Posterior cingulate gyrus (tissue), 11 donors: ENCODE measurements at places on chromosomes 2 and 18.

GRCh38 chr18:44884431-44884830 lies 203.7 kb downstream of the SETBP1 start:
- no peak for DNase-seq

GRCh38 chr2:159153463-159153862 lies 133.0 kb downstream of the WDSUB1 start:
- DNase-seq = no peak

- no peak for DNase-seq
These were observed 7.7 kb downstream of the IGFBP5 start for GRCh38 chr2:216687646-216688045.

- no peak for DNase-seq
These were observed 80.2 kb downstream of the EFEMP1 start for GRCh38 chr2:55843096-55843993.

- DNase-seq = peak; percentile 50
These were observed 23.0 kb downstream of the POU3F3 start for GRCh38 chr2:104876606-104877570.

DNA sequence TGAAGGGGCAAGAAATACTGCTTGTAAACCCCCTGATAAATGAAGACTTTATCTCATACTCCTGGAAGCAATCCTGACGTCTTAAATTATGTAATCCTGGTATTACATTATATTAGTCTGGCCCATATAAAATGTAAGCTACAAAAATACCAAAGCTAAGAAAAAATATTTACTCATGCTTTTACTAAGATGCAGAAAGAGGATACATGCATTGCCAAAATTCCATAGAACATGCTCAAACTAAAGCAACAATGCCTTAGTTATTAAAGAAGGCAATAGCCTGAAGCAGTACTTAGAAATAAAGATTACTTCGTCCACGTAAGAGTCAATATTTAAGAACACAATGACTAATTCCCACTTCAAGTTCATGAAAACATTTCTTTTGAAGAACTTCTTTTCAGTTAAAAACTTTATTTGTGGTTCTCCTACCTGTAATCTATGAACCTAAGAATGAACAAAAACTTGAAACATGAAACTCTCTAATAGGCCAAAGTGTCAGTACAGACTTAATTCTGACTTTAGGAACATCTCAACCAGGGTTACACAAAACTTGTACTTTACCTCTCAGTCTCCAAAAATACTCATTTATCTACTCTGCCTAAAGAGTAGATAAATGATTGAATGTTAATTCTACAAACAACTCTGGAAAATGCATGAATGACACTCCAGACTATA lies 117.3 kb downstream of the THADA start:
- DNase-seq = no peak

DNA sequence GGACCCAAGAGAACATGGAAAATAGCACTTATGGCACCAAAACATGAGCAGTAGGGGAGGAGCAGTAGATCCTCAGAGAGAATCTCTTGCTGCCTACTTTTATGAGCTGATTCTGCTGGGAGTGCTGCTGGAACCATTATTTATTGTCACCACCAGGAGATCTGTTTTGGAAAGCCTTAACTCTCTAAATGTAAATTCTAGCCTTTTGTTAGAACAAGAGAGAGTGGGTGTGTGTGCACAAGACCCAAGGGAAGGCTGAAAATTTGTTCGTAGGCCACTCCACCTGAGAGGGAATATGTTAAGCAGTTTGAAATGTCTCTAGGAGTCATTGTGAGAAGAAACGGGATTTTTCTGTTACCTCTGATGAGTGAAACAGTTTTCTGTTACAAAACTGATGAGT lies 16.2 kb upstream of the FAM237A start:
- DNase-seq = no peak

- no peak for DNase-seq
These were observed 1171.1 kb upstream of the CRIM1 start for GRCh38 chr2:35184471-35184870.

DNA sequence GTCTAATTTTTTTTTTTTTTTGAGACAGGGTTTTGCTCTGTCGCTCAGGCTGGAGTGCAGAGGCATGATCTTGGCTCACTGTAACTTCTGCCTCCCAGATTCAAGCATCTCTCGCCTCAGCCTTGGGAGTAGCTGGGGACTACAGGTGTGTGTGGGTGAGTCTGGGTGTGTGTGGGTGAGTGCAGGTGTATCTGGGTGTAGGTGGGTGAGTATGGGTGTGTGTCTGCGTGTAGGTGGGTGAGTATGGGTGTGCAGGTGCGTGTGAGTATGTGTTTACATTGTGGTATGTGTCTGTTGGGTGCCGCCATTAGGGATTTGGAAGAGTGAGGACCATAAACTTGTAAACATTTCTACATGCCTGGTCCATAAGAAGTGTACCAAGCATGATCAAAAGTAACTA lies 1.5 kb upstream of the RAB6C start:
- DNase-seq = no peak

DNA sequence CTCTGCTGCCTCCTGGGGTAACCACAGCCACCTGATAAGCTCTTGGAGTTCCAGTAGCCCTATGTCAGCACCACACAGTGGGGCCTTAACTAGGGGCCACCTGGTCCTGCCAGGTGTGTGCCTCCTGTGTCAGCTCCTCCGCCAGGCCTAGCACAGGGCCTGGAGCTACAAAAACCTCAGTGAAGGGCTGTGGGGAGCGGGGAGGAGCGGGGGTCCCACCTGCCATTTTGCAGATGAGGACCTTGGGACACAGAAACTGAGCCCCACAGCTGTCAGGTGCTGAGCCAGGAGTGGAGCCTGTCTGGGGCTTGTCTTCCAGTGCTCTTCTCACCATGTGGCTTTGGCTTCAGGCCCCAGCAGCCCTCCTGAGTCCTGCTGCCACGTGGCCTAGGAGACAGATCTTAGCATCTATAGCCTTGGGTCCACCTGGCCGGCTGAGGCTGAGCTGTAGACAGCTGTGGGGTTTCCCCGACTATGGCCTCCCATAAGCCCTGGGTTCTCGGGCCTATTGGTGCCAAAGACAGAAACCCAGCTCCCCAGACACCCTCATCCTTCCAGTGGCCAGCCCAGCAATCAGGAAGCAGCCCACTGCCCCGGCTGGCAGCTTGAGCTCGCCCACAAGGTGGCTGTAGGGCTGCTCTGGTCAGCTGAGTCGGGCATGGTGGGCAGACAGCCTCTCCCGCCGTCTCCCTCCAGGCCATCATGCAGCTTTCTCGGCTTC lies 104.5 kb upstream of the MCFD2 start:
- DNase-seq = no peak

DNA sequence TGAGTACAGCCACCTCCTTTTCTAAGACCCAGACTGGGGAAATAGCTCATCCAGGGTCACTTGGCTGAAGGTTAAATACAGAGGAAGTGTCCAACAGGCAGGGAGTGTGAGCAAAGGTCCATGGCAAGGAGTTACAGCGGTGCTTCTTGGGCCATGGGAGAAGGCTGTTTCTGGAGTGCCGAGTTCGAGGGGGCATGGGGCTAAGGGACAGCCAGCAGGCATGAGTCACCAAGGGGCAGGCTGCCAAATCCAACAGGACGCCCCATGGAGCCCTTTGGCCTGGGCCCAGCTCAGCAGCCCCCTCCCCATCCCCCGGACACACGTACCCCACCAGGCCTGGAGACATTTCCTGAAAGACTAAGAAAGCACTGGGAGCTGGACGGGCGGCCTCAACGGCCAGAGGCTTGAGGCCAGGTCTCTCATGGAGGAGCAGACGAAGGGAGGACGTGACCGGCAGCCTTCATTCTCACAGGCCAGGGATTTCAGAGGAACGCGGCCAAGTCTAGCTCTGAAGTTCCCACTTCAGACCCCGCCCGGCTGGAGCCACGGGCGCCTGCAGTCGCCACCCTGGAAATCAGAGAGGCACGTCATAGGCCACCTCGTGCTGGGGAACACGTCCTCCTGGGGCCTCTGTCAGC lies 160.4 kb downstream of the SMAD7 start:
- peak; percentile 84 for DNase-seq

DNA sequence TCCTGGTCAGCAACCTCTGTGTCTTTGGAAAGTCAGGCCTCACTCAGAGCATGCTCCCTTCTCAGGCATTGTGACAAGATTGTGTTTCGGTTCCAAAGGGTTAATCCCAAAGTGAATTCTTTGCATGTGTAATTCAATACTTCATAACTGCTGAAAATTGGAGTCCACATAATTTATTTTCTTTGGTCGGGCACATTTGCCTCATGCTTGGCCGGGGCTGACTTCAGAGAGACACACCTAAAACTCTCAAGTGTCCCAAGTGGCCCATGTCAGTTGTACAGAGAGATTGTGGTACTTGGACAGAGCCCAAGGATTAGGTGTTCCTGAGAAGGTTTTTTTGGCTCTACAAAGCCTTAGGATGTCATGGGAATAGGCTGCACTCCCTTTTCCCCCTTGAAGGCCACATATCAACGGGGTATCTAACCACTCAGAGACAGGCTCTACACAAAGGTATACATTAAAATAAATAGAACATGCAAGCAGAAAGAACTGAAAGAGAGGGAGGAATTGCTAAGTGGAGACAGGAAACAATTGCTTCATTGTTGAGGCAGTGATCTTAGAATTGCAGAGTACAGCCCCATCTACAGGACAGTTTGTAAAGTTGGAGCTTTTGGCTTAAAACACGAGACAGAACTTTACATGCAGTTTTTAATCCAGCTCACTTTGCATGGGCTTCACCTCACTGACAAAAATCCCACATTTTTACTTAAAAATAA lies 1232.3 kb upstream of the ZEB2 start:
- no peak for DNase-seq

GRCh38 chr18:66497351-66497750 lies 106.5 kb downstream of the CDH19 start:
- DNase-seq = no peak
